Fibroblast of the conjunctiva (primary cell): ENCODE measurements at places on chromosomes 5 and 9.

DNA sequence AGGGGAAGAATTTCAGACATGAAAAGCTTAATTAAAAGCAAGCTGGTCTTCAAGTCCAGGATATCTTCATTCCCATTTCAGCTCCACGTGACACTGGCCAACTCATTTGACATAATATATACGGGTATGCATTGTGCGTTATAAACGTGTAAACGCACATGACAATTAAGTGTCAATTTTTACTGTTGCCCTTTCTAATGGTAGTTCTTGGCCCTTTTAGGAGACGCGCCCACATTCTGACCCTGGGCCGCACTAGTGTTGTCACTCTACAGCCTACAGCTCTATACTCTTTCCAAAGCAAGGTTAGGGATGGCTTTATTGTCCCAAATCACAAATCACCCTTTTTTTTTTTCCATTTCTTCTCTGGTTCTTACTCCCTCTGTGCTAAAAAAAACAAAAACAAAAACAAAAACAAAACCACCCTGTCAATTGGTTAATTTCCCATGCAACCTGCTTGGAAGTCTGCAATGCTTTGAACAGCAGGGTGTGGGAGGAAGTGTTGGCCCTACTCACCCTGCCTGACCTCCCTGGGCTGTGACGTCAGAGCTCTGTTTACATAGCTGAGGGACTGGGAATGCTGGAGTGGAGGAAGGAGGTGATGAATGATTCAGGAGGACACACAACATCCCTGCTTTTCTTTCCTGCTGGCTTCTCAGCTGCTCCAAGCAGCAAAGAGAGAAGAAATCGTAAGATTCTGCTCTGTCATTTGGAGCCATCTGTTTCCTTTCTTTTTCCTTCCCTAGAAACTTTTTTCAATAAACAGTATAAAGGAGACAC lies 19.3 kb downstream of the RFK start:
- DNase-seq, result no peak

DNA sequence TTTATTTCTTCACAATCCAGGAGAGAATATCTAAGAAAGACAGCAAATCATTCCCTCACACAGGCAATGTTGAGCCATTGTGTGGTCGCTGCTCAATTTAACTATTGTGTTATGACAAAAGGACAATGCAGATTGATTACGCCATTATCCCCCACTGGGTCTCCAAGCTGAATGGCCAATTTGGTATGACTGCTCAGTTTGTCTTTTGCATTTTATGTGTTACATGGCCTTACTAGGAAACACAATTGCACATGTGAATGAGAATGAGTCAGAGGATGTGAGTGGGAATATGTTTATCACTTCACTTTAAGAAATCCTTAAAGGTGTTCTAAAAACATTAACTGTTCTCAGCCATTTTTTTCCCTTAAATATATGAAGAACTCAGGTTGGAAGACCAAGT lies 108.3 kb downstream of the FAM174A start:
- no peak for DNase-seq

GRCh38 chr9:2053883-2054845 lies 39.0 kb downstream of the SMARCA2 start:
- DNase-seq, result no peak

DNA sequence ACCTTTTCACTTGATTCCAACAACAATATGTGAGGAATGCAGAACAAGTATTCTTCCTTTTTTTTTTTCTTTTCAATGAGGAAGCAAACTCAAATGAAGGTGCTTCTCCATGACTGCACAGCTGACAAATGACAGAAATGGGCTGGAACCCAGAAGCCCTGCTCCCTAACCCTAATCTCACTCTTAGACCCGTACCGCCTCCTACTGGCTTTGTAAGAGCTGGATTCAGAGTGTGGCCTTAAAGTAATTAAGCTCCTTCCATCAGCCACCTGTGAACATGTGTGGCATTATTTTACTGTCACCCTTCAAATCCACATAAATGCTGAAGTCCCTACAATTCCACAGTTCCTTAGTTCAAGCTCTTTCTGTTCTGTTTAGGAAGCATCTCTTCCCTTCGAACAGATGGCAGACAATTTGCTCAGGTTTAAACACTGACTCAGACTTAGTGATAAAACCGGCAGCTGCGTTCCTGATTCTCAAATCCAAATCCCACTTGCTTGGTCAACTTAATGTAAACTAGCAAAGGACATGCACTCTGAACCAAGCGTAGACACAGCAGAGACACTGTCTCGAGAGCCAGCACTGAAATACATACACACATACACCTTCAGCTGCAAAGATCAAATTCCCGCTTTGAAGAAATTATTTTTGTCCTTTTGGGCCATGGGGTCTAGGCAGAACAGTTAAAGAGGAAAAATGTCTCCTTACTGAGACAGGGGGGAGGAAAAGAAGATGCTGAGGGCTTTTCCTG lies 316.7 kb upstream of the TLE4 start:
- no peak for DNase-seq
